ENCODE measurements at places on chromosomes 4 and X.

DNA sequence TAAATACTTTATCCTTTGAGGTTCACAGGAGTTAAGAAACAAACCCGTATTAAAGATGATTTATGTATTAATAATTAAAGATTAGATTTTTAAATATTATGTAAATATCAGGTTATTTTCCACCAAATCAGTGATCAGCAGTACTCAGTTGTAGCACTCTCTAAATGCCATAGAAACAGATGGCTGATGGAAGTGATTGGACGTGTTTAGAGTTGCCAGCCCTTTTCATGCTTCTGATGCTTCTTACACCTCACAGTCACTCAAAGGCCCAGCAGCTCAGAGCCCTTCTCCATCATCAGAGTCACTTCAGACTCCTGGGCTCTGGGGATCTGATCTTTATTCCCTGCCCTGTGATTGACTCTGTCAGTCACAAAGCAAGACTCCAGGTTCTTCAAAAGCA lies 170.1 kb upstream of the PGRMC2 start:
- DNase-seq, result no peak

GRCh38 chrX:38081909-38082308 lies 75.6 kb downstream of the SYTL5 start:
- DNase-seq, result no peak

DNA sequence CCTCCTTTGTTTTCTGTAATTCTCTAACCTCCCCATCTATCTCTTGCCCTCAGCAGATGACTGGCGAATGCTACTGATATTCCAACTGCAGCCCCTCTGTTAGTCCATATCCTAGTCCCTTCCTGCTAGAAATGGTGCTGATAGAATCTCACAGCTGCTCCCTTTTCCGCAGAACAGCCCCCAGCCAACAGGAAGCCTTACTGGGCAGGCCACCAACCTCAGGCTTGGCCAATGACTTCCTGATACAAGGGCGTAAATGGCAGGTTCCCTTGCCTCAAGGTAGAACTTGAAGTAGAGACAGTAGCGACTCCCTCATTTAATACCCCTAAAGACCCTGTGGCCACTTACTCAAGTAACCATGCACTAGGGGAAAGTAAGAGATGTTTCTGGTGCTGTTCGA lies 26.7 kb upstream of the SLC2A9 start:
- no peak for DNase-seq

DNA sequence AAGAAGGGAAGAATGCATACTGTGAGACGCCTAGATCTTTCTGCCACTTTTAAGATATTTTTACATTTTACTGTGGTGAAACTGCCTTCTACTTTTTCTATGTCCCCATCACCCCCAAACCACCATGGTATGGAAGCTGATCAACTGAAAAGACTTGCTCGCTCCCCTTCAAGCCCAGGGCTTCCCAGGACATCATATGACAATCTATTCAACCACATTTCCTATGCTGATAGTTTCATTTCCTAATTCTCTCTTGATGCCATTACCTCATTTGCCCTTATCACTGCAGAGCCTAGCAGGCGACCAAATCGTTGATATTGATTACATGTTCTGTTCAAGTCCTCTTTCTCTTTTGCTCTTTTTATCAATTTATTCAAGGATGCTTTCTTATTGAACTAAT lies 40.1 kb upstream of the KLHL34 start:
- DNase-seq, result no peak

- DNase-seq, result no peak
These were observed 105.9 kb downstream of the SH3RF1 start for GRCh38 chr4:169164669-169165415.

- no peak for DNase-seq
These were observed 13.4 kb upstream of the CHRNA9 start for GRCh38 chr4:40321574-40322275.

GRCh38 chr4:2837110-2837903 lies 6.3 kb upstream of the ADD1 start:
- no peak for DNase-seq

DNA sequence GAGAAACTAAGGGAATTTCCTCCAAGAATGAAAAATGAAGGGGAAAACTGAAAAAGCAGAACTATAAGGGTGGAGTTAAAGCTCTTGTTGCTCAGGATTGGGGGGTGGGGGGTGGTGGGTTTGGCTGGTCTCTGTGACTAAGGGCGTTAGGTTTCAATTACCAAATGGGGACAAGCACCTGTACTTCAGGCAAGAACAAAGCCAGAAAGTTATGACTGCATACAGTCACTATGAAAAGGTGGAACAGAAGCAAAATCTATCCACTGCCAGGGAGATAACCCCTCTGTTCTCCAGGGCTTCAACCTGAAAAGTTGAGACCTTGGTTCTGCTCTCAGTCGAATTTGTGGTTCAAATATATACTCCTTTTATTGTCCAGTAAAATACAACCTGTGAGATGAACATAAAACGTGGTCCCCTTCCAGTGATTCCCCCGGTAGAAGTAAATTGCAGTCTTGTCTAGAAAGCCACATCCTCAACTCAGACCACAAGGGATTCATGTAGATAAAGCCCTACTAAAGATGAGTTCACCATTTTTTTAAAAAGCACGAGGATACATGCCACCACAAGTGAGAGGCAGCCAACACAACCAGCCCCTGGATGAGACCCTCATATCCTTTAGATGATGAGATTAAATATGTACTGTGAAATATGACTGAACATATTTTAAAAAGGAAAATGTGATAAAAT lies 257.1 kb upstream of the RPS6KA3 start:
- DNase-seq, result no peak

- no peak for DNase-seq
These were observed 161.8 kb downstream of the RPA4 start for GRCh38 chrX:97045470-97045869.

DNA sequence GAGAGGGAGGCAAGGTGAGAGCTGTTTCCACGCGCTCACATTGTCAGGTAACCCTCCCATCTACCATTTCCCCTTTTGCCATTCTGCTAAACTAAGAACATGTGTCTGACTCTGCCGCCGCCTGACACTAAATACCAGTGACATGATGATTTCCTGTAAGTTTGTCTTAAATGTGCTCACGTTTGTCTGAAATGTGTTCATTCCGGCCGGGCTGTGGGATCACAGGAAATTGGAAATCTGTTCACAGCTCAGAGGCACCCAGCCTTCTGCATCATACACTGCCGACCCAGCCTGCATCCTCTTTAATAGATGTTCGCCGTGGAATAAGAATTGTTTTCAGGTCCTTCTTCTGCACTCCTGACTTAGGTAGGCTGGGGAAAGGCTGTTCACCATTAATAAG lies 336.2 kb upstream of the PPARGC1A start:
- DNase-seq, result no peak

- no peak for DNase-seq
These were observed 5.5 kb upstream of the PHF8 start for GRCh38 chrX:54049801-54050200.

GRCh38 chrX:63506320-63506719 lies 155.2 kb upstream of the SPIN4 start:
- DNase-seq, result no peak

DNA sequence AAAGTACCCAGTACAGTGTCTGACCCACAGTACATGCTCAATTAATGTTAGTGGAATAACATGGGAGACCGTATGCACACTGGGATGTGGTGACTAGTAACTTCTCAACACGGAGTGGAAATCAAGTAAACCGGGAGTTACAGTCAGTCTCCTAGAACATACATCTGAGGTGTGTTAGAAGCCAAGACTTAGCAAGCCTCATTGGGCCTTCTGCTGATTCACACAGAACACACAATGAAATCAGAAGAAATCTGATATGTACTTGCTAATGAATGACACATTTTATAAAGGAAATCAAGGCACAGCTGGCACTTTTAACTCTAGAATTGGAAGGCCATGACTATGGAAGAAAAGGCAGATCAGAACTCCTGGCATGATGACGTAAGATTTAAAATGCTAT lies 13.0 kb downstream of the TRAPPC2 start:
- no peak for DNase-seq

GRCh38 chr4:36392024-36392423 lies 110.6 kb downstream of the DTHD1 start:
- no peak for DNase-seq

DNA sequence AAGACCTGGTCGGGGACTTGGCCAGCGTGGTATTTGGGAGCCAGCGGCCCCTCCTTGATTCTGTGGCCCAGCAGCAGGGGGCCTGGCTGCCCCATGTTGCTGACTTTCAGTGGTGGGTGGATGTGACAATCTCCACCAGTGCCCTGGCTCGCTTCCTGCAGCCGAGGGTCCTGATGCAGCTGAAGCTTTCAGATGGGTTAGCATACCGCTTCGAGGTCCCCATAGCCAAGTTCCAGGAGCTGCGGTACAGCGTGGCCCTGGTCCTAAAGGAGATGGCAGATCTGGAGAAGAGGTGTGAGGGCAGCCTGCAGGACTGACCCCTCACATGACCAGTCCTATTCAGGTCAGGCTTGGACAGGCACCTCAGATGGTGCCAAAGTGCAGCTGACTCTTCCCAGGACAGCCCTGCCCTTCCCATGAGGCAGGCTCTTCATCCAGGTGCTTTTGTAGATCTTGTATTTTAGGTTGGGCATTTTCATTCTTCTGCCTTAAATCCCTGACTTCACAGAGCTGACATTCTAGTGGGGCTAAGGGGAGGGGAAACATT lies 15.1 kb downstream of the LNX1 start:
- DNase-seq, result no peak

DNA sequence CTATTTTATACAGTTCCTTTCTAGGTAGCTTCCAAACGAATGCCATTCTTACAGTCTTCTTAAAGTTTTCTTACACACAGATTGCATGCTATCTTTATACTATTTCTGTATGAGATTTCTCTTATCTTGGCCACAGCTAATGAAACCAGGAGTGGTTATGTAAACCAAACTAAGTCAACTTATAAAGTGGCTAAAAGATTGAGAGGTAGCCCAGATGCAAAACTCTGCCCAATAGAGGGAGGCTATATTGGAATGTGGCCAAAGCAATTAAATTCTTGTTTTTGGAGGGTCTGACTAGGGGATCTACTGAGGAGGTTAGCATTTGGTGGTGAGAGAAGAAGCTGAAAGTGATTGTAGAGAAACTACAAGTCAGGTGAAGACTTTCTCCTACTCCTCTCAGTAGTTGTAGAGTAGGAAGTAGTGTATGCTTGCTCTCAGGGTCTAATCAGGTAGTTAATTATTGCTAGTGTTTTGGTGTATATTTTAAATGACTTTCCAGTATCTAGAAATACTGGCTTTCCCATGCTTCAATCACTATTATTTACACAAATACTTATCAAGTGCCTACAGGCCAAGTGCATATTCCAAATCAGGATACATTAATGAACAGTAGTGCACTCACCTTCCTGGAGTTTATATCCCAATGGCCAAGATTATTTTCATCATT lies 104.2 kb upstream of the HPGD start:
- DNase-seq, result no peak

GRCh38 chr4:7703688-7704087 lies 236.0 kb downstream of the AFAP1 start:
- DNase-seq, result no peak

DNA sequence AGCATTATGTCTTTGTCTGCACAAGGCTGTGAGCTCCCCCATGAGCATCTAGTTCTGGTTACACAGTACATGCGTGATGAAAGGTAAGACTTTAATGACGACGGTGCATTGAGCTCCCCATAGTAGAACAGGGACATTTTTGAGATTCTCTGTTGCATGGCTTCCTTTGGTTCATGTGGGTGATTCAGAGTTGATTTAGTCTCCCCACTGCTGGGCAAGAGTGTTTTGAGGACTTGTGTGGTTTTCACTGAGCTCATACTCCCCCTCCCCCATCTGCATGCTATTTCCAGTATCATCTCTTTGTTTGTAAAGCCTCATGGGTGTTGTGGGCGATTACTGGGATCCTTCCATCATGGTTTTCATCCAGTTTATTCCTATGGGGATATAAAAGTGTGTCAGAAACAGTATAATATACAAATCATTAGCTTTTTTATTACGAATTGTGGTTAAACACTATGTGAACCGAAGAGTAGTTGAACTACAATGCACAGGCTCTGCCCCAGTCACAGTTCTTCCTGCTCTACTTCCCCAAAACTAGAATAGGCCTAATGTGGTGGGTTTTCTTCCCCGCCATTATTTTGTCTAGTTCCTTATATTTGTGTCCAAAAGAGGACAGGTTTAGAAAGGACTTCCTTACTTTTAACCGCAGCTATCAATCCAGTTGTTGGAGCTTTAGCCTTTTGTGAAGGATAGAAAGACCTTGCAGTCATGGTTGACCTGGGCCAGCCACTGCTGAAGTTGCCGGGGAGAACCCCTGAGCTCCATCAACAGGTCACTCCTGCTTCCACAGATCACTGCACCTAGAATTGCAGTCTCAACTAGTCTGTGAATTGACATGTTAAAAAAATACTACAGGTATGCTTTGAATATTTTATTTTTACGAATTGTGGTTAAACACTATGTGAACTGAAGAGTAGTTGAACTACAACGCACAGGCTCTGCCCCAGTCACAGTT lies 30.4 kb downstream of the KIT start:
- DNase-seq, result no peak

GRCh38 chrX:920234-920799 lies 289.7 kb downstream of the SHOX start:
- DNase-seq, result no peak

DNA sequence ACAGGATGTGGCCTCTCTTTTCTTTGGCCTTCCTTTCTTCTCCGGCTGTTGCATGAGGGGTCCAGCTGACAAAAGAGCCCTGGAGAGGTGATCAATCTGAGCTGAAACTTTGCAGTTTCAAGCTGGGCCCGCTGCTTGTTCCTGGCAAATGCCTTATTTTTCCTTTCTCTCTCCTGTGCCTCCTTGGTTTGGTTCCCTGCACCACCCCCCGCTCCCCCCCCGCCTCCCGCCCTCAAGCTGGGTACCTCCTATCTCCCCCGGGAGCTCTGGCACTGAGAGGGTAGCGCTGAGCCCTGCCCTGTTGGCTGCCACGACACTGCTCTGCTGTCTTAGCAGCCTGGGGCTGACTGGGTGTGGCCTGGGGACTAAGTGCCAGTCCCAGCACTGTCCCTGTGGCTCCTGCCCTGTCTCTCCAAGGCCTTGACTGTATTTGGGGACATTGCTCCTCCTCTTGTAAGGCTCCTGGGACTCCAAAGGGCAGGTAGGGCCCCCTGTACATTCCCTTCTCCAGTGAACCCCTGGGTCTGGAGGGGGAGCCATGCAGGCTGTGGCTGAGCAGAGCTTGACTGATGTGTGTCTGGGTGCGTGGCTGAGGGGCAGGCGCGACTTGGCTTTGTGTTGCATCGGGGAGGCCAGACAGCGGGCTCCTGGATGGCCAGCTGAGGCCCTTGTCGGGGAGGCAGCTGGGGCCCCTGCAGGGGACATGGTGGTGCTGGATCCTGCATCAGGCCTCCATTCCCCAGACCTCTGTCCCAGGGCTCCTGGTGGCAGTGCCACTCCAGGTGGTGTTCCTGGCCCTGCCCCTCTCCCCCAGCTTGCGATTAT lies 1.1 kb downstream of the PLXNA3 start:
- no peak for DNase-seq

- DNase-seq, result no peak
These were observed 751.9 kb downstream of the FSTL5 start for GRCh38 chr4:161411901-161412300.

- DNase-seq, result no peak
These were observed 11.2 kb upstream of the ELF4 start for GRCh38 chrX:130121505-130121800.

DNA sequence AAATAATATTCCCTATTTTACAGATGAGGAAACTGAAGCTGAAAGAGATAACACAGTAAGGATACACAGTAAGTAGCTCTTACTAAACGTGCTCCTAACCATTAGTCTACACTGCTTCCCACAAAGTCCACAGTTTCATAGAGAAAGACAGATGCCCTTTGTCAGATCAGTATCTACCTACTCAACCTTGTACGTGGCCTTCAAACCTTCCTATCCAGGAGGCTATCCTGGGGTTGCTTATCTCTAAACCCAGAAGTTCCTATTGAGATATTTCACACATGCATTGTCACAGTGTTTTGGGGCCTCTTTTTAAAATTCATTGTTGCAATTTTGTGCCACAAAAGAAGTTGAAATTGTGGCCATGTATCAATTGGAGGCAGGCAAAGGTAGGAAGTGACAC lies 208.0 kb downstream of the ENOX2 start:
- no peak for DNase-seq

Measured in stimulated activated CD8-positive, alpha-beta memory T cell treated with anti-CD3 and anti-CD28 coated beads, Interleukin-7, amount 100 ng/mL, for 1 hour (primary cell).